ENCODE measurements at places on chromosomes 1 and 21.
A peak's percentile ranks its signal among the peaks of the same experiment; 100 is the strongest.

DNA sequence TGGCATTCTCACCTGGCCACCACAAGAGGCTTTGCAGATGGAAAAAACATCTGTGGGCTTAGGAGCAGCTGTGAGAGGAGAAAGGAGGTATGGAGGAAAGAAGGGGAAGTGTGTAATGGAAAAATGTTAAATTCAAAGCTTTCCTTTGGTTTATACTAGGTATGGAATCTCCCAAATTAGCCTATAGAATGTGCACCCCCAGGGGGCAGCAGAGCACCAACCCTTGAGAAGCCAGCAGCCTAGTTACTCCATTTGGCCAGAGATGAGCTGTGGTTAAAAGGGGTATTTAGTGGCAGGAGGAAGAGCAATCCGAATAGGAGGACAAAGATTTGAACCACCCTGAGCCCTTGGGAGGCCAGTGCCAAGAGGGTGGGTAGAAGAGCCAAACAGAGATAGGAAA lies 97.5 kb upstream of the CTTNBP2NL start:
- DNase-seq, result no peak

DNA sequence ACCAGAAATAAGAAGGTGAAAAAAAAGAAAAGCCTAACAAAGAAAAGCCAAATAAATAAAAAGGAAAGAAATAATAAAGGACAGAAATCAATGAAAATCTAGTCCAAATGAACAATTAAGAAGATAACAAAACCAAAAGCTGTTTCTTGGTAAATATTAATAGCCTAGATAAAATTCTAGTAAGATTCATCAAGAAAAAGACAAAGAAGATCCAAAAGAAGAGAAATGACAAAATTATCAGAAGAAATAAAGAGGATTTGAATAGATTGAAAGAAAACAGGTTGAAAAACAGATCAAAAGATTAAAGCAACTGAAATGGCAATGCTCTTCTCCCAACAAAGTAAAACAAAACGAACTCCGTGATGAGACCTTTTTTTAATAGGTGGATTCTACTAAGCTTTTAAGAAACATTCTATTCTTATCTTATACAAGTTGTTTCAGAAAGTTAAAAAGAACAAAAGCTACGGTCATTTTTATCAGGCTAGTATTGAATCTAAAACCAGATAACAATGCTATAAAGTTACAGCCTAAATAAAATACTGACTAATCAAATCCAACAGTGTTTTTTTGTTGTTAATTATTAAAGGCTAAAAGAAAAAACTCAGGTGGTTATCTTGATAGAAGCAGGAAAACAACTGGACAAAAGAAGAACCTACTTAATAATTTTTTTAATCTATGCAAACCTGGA lies 50.9 kb downstream of the ENAH start:
- no peak for DNase-seq

DNA sequence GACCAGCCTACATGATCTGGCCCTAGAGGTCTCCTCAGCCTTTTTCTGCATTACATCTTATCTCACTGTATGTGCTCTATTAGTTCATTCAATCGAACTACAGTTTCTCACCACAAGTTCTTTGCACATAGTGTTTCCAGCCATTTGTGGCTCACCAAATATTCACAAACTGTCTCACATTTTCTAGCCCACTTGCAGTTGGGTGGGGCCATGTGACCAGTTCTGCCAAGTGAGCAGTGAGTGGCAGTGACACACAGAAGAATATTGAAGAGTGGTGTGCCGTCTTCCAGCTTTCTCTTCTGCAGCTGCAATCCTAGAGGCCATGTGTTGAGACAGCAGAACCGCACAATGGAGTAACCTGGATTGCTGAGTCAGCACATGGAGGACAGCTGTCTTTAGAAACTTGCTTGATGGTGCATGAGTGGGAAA lies 103.2 kb upstream of the ZNF644 start:
- no peak for DNase-seq

DNA sequence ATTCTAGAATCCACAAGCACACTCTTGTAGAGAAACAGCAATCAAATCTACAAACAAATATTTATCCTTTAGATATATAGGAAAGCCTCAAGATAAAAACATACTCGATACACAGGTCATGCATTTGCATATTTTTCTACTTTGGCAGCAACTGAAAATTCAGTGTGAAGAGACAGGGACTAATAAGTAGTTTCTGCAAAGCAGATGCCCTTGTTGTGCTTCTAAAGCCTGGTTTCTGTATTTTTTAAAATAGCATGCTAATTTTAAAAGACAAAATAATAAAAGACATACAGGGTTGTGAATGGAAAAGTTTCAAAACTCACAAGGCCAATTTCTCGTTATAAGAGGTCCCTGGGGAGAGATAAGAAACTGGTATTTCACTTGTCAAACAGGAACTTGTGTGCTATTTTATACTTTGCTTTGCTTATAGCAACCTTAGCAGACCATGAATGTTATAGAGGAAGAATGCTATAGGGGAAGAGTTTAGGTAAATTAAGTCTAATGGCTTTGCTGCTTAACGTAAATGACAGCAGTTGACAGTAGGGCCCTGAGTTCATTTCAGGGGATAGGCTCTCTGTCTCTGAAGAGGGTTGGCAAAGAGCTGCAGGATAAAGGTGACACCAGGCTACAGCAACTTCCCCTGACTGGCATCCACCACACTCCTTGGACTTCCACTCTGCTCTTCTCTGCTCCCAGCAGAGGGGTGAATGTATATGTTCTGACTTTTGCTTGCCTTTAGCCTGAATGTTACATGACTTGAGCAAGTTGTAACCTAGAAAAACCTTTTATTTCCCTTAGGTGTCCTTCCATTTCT lies 9.4 kb upstream of the RGS13 start:
- no peak for DNase-seq

DNA sequence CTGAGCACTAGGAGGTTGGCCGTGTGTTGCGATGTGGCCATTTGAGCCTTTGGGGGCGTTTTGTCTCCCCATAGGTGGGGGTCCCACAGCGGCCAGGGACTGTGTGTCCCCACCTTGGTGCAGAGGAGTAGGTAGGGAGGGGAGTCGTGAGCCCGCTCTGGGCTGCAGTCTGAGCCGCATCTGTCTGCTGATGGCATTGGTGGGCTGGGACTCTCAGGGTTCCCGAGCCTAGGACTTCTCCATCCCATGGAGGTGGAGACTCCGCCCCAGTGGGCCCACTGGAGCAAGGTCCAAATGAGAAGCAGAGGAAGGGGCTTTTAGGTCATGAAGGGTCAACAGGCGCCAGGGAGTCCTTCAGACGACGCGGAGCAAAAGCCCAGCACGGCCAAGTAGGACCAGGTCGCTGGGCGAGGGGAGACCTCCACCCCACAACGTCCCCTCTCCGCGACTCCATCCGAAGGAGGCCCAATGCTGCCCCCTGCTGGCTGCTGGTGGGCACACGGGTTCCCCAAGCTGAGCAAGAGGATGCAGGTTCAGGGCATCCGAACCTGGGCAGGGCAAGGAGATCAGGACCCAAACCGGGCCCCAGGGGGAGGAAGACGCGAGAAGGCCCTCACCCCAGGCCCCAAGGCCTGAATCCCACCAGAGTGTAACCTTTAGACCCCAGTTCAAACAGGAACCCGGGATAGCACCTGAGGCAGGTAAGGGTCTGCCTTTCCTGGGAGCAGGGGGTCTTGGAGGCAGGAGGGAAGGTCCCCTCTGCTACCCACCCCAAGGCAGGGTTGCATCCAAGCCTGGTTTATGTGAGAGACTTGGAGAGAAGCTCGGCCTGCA lies 14.9 kb downstream of the TTC34 start:
- peak; percentile 69 for DNase-seq

GRCh38 chr1:7450838-7451237 lies 320.3 kb upstream of the VAMP3 start:
- DNase-seq, result no peak

DNA sequence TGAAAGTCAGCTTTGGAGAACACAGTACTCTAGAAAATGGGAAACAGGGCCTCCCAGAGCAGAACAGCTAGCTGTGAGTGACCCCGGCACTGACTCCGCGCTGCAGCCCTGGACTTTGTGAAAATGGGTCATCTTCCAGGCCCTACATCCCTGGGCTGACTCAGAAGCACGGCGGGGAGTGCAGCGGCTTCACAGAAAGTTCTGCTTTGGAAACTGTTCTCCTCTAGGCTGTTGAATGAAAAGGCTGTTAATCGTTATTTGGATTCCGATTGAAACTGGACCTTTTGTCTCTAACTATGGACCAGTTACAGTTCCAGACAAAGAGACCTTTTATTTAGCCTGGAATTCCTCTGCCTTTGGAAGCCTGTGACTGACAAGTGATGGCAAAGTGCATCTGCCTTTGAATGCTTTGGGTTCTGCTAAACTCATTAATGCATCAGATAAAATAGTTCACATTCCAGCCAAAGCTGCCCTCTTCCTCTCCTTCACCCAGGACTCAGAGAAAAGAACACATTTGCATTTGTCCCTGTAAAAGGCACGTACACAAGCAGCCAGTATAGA lies 144.9 kb upstream of the HOOK1 start:
- DNase-seq, result no peak

GRCh38 chr1:11869650-11870207 lies 11.0 kb upstream of the NPPB start:
- no peak for DNase-seq

- DNase-seq, result no peak
These were observed 182.8 kb downstream of the PLPP3 start for GRCh38 chr1:56396581-56396980.

DNA sequence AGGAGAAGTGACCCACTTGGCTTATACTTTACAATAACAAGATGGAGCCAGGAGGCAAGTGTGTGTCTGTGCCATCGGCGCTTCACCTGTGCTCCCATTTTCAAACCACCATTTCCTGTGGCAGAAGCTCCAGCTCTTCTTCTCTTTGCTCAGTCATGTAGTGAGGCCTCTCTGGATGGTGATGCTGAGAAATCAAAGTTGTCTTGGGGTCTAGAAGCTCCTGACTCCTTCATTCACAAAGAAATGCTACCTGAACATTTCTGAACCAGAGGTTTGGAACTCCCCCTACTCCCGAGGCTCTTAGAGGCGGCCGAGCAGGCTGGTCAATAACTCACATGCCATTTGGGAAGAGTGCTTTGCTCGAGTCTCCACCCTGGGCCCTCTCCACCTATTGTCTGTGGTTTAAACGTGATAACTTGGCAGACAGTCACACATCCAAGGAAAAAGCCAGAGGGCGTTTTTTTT lies 18.0 kb downstream of the SLAMF1 start:
- no peak for DNase-seq

GRCh38 chr1:166947398-166948043 lies 27.8 kb downstream of the ILDR2 start:
- DNase-seq, result no peak

DNA sequence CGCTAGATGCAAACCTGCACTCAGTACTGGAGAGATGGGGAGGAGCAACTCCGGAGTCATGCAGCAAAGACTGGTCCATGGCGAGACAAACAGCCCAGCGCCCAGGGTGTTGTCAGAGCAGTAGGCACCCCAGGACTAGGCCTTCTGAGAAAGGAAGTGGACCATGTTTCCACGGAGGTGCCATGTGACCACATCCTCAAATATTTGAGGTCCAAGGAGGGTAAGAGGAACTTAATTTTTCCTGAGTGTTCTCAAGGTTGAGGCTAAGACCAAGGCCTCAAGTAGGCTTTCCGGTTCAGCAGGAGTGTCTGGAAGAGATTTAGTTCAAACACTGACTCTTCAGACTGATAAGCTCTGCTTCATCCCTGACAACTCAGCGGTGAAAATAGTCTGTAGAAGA lies 186.2 kb downstream of the RHOU start:
- DNase-seq, result no peak

DNA sequence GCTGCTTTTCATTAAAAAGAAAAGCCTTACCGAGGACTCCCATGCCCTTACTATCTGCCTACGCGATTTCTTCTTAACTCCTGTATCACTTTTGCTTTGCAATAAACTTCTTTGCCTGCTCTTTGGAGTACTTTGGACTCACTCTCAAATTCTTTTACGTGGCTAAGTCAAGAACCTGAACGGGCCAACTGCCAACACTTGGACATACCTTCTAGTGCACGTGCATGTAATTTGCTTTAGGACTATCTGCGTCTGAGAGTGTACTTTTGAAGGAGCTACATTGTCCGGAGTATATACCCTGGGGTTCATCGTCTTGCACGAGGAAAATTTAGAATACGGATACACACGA lies 3.6 kb upstream of the OTUD3 start:
- no peak for DNase-seq

DNA sequence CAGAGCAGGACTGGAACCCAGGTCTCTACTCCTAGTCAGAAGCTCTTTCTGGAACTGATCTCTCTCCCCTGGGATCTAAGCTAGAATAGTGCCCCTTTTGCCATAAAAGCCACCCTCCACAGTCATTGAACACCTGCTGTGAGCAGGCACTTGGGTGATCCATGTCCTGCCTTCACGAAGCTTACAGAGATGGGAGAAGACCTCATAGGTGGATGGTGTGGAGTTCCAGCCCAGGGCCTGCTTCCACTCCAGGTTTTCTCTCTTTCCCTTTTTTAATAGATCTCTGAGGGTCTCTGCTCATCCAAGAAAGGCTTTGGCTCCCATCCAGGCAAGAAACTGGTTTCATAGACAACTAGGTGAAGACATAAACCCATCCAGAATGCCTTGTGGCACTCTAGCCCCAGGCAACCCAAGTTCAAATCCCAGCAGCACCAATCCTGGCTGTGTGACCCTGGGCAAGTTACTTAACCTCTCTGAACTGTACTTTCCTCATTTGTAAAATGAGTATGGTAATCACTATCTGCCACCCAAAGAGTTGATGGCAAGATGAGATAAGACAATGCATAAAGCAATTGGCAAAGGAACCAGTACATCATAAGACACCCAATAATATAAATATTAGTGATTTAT lies 46.4 kb upstream of the TMEM51 start:
- DNase-seq, result no peak

DNA sequence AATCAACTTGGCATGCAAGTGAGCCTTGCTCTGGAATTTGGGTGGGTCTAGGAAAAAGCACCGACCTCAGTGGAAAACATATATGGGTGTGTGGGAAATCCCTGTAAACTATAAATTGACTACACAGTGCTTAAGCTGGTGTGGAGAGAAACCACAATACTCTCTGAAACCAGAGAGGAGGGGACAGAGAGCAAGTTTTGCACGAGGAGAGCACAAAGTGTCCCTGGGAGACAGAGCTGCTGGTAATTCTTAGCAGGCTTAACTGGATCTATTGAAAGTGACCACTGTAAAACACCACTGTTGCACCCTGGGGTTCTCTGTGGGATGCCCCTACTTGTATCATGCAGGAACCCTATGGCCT lies 12.8 kb downstream of the KCNJ15 start:
- DNase-seq, result no peak
